Effector CD4-positive, alpha-beta T cell (primary cell): ENCODE measurements at places on chromosomes 2 and 18.

DNA sequence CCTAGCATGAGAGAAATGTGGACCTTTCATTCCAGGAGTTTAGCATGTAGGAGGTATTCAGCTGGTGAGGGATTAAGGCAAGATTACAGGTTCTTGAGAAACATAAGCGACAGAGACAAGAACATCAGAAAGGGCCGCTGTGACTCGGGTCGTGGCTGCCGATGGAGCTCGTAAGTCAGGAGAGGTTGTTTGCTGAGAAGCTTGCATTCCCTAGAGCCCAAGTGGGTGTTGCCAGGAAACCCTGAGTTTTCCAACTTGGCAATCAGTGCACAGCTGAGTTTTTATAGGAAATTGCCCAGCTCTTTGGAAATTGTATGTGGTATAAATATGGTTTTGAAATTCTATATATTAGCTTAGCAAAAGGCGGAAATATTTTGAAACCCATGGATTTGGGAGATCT, 46.4 kb upstream of the CYP1B1 start:
- DNase-seq = no peak

GRCh38 chr2:182666674-182667314, 49.3 kb upstream of the DNAJC10 start:
- DNase-seq = no peak

DNA sequence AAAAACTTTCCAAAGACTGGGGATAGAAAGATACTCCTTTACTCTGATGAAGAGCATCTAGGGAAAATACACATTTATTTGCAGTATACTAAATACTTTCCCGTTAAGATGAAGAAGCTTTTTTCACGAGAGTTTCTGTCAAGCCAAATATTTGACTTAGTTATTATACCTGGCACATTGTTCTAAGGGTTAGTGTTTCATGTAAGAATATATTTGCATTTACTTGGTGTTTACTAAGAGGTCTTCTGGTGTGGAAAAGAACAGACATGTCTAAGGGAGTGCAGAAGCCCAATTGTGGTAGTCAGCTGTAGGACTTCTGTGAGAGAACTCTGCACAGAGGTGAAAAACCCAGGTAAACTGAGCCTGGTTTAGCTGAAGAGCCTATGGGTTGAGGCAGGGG, 457.6 kb upstream of the SOX11 start:
- no peak for DNase-seq

DNA sequence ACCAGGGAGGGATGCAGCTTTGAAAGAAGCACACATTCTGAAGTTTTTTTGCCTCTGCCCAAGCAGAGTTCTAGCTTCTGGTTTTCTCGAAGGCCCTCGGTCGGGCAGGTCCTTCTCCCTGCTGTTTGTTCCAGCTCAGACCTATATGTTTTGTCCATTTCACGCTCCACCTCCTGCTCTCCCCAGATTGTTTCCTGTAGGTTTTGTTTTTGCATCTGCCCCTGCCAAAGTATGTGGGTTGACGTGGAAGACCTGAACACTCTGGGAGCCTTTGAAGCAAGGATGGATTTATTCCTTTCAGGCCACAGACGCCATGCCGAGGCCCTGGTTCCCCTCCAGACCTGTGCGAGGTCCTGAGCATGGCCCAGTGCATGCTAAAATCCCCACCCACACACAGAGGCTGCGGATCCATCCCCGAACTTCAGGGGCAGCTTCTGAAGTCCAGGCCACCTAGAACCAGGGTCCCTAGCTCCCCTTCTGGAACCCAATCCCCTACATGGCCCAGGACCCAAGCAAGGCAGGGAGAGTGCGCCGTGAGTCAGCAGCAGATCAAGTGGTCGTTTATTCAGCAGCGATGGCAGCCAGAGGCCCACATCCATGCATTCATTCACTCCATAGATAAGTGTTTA, 205.4 kb downstream of the KLHL29 start:
- no peak for DNase-seq

- no peak for DNase-seq
Measured at GRCh38 chr2:38113981-38114708, 38.2 kb upstream of the CYP1B1 start.

- DNase-seq = no peak
Measured at GRCh38 chr2:187424146-187424545, 23.9 kb downstream of the CALCRL start.

- DNase-seq = no peak
Measured at GRCh38 chr2:141329964-141330363, 800.9 kb downstream of the LRP1B start.

GRCh38 chr2:28906376-28906775, 11.9 kb downstream of the WDR43 start:
- no peak for DNase-seq

DNA sequence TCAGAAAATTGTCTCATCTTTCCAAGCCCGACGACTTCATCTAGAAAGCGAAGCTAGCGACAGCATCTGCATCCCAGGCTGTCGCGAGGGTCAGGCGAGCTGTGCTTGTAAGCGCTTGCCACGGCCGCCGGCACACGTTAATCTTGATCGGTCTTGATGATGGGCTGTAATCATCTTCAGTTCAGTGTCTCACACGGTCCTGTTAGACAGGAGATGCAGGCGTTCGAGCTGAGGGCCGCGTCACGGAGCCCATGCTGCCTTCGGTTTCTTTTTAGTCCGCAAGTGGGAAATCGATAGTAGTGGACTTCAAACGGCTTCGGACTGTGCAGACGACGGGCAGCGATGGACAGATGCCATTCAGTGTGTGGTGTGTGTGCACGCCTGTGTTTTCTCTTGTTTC, 43.6 kb downstream of the ADI1 start:
- DNase-seq = no peak

- no peak for DNase-seq
Measured at GRCh38 chr2:107428781-107429180, 397.9 kb upstream of the RGPD4 start.

- no peak for DNase-seq
Measured at GRCh38 chr2:174683392-174683759, 80.9 kb downstream of the CHRNA1 start.

- no peak for DNase-seq
Measured at GRCh38 chr2:97781981-97782380, 68.6 kb downstream of the ZAP70 start.

GRCh38 chr2:161067846-161068350, 92.3 kb upstream of the TANK start:
- DNase-seq = no peak

DNA sequence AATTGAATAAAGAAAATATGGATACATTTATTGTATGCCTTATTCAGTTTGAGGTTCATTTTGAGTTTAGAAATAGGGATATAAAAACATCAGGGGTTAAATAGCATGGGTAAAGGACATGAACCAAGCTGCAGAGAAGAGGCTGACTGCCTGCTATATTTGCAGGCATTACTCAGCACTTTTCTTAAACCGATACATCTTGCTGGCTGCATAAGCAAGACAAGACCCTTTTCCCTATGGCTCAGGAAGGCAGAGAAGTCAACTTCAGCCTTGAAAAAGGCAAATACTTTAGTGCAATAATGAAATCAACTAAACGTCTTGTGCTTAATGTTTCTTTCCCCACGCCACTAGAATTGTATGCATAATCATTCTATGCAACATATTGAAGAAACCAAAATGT, 36.4 kb downstream of the SCN1A start:
- no peak for DNase-seq

DNA sequence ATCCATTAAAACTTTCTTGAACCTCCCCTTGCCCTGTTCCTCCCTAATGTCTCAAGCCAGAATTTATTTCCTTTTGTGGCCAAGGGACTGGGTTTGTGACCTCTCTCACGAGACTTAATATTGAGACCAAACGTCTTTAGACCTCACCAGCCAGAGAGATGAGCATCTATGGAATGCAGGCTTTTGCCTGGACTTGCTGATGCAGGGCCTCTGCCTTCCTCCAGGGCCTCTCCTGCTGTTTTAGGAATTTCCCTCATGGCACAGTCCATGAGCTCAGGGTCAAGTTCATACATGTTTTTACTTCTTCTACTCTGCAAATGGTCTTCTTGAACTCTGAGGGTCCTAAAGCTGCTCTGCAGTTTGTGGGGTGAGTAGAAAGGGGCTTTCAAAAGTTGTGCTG, 22.3 kb downstream of the IL1B start:
- no peak for DNase-seq

GRCh38 chr2:240881913-240882312, 13.3 kb downstream of the AGXT start:
- DNase-seq = no peak

- DNase-seq = no peak
Measured at GRCh38 chr2:1049691-1050090, 99.0 kb downstream of the SNTG2 start.

DNA sequence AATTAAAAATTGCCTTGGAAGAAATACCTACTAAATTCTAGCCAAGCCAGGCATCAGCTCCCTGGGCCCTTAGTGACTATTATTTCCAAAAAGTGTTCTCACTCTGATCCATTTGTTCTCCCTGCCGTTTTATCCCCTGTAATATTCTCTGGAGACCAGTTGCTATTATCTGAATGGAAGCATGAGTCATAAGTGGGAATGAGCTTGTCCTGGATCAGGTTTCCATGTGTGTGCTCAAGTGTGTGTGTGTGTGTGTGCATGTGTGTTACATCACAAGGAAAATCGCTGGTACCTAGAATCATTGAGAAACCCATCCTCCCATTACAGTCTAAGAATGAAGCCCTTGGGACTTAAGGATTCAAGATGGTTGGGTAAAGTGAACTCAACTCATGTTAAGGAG, 130.3 kb upstream of the CXCR4 start:
- no peak for DNase-seq

DNA sequence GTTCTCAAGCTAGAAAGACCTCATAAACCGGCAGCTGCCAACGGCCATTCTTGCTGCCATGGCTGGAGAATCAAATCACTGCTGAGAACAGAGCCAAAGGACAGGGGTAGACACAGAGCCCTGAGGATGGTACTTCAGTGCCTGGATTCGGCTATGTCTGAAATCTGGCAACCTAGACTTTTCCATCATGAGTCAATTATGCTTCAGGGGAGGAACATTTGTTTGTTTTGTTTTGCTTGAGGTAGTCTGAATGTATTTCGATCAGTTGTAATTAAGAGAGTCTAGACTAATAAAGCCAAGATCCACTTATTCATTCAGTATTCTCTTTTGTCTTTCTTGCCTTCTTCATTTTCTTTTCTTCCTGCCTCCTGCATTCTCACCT, 122.8 kb upstream of the SH3BP4 start:
- no peak for DNase-seq

GRCh38 chr2:176614930-176615329, 345.7 kb downstream of the MTX2 start:
- no peak for DNase-seq
